Brain (organoid and tissue), 16 donors: ENCODE measurements at places on chromosomes 1 and 21.

GRCh38 chr1:68232289-68233148 lies at the start of gene WLS:
Gene WLS, minus strand, starts transcription at chr1:68232523. Its CDS starts 224 bp downstream, at chr1:68232299.
- DNase-seq: peak; percentile 84

DNA sequence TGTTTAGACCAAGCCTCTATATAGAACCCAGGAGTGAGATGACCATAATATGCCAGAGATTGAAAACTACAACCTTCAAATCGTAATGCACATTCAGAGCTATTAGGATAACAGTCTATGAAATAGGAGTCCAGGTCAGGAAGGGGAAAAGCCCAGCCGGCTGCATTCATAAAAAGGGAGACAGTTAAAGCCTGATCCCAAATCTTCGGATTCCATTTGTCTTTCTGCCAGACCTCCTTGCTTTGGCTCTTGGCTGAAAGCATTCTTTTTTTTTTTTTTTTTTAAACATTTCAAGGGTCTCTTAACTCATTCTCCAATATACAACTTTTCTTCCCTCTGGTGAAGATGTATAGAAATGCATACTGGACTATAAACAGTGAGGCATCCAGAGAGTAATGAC lies 81.1 kb downstream of the NTPCR start:
- no peak for DNase-seq

- no peak for DNase-seq
Measured at GRCh38 chr1:168365719-168366479, 85.2 kb downstream of the TBX19 start.

GRCh38 chr1:231518485-231519034 lies 9.9 kb upstream of the TSNAX start:
- no peak for DNase-seq

DNA sequence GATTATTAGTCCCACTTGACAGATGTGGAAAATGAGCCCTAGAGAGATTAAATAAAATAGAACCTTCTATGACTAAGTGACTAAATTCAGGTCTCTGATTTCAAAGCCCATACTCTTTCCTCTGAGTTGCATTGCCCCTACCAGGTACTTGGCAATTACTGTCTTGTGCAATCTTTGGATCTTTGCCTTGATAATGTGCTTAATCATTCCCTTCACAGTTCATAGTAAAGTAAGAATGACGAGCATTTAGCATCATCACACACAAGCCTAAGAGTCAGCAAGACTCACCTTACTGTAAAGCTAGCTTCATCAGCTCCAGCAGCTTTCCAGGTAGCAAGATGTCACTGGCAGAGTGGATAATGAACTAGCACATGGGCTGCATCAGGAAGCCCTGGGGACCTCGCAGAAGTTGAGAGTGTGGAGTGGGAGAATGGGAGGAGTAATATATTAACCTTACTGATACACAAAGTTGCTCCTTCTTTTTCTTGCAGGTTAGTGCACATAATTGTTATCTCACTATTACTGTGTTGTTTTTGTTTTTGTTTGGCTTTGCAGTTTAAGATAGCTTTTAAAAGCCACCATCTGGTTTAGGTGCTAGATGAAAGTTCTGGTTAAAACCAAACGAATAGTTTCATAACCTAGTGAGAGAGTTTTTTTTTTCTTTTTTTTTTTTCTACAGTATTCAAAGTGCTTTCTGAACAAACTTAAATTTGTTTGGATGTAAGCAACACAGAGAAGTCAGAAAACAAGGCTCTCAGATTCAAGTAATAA lies 71.8 kb downstream of the PBX1 start:
- DNase-seq: no peak

GRCh38 chr1:29470087-29470787 lies 233.9 kb downstream of the PTPRU start:
- DNase-seq: peak; percentile 25

- peak; percentile 91 for DNase-seq
Measured at GRCh38 chr1:156383023-156383422, 14.0 kb downstream of the RHBG start.
